Stimulated activated CD4-positive, alpha-beta T cell treated with anti-CD3 and anti-CD28 coated beads, Interleukin-2, amount 100 ng/mL, for 48 hours (primary cell): ENCODE measurements at places on chromosomes 6 and 20.

- no peak for DNase-seq
Observed at GRCh38 chr20:32966881-32967781, 37.1 kb downstream of the SUN5 start.

DNA sequence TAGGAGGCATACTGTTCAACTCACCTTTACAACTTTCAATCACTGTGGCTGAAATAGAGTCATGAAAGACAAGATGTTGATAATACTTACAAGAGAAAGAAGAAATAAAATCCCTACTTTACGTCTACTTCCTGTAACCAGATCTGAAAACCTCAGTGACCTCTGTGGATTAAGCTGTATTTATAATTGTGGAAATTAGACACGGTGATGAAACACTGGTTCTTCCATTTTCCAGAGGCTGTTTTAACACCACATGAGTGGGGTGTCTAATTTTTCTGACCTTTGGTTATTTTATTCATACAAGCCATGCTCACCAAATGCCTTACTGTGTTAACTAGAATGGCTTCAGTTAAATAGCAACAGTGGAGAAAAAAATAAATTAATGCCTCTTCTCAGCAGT lies 58.5 kb upstream of the HIVEP1 start:
- no peak for DNase-seq

GRCh38 chr6:43744931-43745727 lies 24.9 kb upstream of the VEGFA start:
- DNase-seq: no peak

- no peak for DNase-seq
Observed at GRCh38 chr6:44514576-44515193, 127.2 kb downstream of the CDC5L start.

DNA sequence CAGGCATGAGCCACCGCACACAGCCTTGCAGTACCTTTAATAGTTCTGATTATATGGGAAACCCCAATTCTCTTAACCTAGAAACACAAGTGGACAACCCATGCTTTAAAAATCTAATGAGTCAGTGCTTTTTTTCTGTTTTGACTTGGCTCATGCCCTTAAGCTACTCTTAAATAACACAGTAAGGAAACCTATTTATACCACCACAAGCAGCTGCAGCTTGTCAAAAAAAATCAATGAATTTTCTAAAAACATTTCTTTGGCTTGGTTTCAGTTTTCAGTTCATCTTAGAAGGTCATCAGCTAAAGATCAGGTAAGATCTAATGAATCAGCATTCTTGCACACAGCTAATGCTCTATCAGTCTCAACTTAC lies 124.1 kb upstream of the DST start:
- DNase-seq: no peak

- DNase-seq: no peak
Observed at GRCh38 chr6:41555326-41556300, 9.4 kb downstream of the FOXP4 start.

GRCh38 chr6:2197177-2197671 lies 48.2 kb downstream of the GMDS start:
- no peak for DNase-seq
